ENCODE measurements at places on chromosomes 5 and 9.

- DNase-seq = no peak
Measured at GRCh38 chr9:93952784-93953495, 2.2 kb downstream of the BARX1 start.

- DNase-seq = no peak
Measured at GRCh38 chr9:104092192-104092591, 1.9 kb upstream of the SMC2 start.

GRCh38 chr9:106127776-106128175 is 433.4 kb downstream of the TMEM38B start:
- no peak for DNase-seq

- DNase-seq = no peak
Measured at GRCh38 chr5:107342371-107342770, 328.4 kb downstream of the EFNA5 start.

DNA sequence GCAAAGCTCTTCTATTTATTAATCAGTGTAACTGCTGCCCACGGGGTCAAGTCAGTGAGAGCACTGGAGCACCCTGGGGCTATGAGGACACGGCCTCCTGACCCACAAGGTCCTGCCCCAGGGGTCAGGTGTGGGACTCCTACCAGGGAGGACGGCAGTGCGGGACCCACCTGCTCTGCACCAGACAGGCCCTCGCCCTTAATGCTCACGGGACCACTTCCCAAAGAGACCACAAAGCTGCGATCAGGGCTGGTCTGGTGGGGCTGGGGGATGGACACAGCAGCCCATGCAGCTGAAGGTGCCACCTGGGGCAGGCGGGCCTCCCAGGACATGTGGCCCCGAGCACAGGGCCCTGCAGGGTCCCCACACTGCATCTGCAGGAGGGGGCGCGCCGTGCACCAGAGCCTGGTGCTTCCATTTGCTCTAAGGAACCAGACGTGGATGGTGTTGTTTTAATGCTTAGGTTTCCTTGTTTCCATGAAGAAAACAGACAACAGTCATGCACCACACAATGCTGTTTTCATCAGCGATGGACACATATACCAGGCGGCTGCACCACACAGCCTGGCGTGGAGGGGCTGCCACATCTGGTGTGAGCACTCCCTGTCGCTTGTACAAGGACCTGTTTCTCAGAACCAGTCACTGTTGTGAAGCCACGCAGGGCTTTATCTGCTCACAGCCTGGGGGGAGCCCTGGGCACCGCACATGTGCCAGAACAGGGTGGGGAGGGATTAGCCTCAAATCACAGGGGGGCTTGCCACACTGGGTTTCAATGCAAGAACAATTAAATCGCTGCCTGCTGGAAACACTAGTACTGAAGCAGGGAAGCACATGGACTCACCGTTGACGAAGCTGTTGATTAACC is 22.6 kb downstream of the CLPTM1L start:
- DNase-seq = no peak

DNA sequence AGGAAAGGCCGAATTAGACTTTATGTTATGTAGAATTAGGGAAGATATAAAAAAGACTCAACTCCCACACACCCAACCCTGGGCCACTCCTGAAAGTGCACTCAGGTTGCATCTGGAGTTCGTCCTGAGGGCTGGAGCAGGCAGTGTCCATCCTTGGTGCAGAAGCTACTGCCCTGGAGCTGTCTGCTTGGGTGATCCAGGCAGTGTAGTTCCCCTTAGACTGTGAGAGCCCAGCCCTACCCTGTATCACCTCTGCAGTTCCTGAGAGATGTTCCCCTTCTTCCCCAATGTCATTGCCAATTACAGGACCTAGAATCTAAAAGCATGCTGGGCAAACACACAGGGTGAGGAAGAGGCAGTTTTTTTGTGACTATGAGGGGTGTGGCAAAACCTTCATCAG is 368.3 kb upstream of the ST8SIA4 start:
- DNase-seq = no peak

DNA sequence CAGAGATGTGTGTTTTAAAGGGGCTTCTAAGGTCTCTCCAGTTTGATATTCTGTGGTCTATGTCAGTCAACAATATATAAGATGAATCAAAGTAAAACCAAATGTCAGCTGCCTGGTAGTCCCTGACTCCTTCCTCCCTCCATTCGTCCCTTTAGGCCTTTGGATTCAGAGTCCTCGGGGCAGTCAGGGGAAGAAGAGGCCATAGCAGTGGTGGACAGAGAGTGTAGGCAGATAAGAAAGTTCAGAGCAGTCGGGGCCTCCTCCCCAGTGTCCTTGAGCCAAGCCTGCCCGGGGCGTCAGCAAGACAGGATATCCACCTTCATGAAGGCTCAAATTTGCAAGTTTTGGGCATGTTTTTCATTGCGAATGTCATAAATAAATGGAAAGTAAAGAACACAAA is 110.6 kb downstream of the ADAMTS16 start:
- no peak for DNase-seq

DNA sequence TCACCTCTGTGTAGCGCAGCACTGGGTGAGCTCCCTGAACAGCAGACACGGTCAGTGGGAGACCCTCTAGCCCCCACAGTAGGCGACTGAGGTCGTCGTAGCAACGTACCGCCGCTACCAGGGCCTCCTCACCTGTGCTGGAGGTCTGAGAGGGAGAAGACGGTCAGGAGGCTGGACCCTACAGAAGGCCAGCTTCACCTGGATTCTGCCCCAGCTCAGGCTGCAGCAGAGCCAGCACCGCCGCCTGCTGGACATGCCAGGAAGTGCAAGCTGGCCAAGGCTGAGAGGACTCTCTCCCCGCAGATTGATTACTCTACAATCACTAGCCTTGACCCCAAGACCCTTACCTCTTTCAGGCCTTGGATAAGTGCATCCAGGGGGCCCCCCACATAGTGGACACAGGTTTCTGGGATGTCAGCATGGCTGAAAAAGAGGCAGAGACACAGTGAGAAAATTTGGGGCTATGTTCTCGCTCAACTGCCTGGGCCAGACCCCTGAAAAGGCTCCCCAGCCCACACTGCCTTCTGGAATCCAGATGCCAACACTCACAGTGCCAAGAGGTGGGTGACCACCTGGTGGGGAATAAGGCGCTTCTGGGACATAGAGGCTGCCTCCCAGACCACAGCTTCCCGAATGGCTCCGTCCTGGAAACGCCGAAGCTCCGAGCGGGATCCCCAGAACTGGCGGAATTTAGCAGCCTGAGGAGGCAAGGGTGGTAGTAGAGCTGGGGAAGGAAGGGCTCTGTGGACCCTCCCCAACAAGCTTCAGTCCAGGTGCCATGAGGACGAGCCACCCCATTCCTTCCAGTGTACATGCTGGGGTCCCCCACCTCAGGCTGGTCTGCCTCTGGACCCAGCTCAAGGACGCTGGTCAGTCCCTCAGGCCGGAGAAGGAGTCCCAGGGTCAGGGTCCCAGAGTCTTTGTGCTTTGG is 6.9 kb downstream of the NOL6 start:
- peak; percentile 82 for DNase-seq

DNA sequence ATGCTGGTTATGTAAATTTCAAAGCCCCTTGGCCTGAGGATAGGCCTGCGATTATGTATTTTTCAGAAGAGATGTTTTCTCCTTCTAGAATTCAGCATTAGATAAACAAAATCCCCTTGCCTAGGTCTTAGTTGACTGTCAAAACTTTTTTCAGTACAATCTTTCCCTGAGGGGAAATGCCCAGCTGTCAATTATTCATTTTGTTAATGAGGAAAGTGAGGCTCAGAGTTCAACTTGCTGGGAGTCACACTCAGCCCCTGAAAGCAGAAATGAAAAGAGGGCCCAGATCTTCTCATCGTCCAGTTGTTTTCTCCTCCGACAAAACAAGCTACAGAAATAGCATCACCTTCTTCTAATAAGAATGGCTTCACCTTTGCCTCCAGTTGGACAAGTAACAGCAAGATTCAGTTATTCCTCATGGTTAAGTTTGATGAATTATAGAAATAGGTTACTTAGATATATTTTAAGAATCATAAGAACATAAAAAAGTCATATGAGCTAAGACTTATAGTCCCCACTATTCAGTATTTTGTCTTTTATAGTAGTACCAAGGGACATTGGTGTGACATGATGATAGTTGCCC is 627.1 kb upstream of the WWC1 start:
- DNase-seq = no peak

DNA sequence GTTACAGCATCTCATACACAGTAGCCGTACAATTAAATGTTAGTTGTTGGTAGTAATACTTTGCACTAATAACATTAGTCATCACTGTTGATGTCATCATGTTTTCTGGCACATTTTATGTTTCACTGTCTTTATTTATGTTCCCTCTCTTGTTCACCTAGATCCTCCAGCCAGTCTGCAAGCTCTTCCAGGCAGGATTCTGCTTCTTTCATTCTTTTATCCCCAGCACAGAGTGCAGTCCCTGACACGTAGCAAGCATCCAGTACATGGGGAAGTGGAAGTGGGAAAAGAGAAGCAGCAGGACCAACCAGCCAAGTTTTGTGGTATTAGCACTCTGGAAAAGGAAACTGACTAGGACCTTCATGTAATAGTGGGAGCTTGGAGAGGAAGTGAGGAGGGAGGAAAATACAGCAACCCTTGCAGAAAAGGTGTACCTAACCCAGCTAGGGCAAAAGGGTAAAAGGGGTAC is 89.7 kb upstream of the SLC44A1 start:
- no peak for DNase-seq

Measured in HEK293T (cell line).